ENCODE measurements at places on chromosomes 12 and 14.

DNA sequence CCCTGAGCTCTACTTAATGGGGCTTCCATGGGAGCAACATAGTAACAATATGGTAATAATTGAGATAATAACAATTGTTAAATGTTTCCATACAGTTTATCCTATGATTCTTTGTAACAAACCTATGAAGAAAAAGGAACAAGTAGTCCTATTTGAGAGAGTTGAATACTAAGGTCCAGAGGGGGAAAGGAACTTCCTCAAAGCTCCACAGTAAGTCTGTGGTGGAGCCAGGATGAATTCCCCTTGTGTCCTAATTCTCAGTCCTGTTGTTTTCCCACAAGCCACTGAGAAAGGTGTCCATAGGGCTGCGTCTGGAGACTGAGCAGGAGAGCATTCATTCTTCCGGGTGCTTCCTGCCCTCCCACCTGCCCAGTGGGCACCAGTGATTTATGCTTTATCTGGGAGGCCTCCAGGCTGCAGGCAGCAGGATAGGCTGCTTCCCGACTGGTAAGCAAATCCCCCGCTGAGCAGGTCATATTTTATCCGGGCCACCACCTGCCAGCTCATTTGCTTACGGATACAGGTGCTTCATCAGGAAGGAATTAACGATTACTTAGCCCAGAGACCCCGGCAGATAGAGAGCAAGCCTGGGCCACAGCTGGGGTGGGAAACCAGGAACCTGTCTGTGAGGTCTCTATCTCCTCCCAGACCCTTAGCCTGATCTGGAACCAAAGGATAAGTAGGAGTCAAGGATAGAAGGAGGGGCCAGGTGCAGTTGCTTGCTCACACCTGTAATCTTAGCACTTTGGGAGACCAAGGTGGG, 33.9 kb upstream of the FAM222A start:
- no peak for DNase-seq

DNA sequence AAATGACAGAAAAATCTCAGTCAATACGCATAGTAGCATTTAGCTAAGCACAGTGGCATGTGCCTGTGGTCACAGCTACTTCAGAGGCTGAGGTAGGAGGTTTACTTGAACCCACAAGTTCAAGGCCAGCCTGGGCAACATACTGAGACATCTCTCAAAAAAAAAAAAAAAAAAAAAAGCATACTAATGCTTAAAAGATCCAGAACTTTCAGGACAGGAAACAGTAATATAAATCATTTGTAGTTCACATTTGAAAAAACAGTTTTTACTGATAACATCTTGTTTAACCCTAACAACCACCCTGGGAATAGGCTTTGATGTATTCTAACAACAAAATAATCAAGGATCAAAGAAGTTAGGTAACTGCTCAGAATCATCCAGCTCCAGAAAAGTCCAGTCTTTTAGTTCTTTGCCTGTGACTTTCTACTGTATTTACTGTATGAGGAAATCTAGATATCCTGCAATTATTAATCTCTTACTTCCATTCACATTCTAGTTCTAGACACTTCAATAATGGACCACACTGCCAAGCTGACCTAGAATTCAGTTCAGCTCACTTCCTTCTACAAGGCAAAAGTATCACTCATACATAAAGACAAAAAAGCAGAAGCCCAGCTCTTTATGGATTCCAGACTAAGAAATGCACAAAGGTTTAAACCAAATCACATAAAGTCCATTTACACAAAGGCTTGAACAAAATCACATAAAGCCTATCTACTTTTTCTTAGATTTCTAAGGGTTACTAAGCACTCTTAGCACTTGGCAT, 28.5 kb downstream of the PAWR start:
- no peak for DNase-seq

DNA sequence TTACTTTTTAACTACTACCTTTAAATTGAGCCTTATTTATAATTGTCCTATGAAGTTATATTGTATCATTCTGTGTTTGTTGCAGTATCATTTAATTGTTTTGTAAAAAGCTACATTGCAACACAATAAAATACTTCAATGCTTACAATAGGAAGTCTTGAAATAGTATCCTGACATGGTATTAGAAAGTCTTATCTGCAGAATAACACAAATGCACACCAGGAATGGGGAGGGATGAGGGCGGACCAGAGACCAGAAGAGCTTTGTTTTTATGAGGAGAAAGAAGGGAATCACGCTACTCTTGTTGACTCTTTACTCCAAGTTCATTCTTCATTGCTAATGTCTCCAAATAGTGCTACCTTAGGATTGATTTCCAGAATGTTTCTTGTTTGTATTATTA, 120.2 kb downstream of the MON2 start:
- no peak for DNase-seq

DNA sequence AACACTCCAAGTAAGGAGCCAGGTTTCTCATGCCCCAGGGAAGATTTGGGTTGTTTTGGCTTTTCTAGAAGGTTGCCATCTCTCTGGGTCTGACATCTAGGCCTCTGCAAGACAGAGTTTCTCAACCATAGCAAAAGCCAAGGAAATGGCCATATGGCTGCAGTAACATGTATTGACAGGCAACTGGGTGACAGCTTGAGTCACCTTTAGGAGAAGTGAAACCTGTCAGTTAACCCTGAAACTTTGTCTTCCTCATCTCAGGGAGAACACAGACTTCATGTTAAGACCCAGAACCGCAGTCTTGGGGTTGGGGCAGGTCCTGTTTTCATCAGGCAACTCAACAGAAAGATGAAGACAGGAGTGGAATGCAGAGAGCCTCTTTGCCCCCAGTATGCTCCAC, 46.0 kb upstream of the PLBD1 start:
- DNase-seq, result no peak

DNA sequence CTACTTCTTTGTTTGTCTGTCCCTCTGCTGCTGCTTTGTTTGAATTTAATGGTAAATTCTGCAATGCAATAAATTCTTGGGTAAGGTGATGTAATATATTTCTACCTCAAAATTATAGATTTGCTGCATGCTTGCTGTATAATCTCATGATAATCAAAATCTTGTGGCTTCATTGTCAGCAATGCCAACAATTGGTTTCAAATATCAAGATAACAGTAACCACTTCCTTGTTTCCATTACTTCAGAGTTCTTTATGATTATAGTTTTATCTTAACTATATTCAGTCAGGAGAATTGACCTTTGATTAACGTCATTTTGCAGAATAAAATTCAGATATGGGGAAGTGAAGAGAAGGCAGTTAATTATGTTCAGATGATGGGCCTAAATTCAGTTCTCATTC, 30.2 kb upstream of the RNU6-8 start:
- no peak for DNase-seq

- DNase-seq, result no peak
Observed at GRCh38 chr12:5294274-5295070, 137.4 kb upstream of the NTF3 start.

DNA sequence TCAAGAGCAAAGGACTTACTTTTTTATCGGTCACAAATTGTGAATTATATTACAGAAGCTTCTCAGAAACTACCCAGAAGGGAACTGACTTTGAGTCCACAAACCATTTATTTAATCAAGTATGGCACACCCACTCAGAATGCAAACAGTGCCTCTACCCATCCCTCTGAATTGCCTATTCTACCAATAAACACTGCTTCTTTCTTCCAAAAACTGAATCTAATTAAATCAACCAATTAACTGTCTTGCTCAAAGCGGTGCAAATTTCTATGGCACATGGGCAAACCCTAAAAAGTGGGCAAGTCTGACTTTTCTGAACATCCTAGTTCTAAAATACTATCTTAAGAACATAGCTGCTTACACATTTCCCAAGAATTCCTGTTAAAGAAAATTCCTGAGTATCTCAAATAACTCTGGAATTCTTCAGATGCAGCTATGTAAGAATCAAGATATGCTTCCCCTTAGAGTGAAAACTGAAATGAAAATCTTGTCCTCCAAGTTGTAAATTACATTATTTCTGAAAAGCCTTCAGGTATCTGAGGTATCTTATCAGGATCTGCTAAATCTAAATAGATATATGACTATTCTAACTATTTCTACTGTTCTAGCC, 4.3 kb downstream of the SPTLC2 start:
- peak; percentile 63 for DNase-seq

DNA sequence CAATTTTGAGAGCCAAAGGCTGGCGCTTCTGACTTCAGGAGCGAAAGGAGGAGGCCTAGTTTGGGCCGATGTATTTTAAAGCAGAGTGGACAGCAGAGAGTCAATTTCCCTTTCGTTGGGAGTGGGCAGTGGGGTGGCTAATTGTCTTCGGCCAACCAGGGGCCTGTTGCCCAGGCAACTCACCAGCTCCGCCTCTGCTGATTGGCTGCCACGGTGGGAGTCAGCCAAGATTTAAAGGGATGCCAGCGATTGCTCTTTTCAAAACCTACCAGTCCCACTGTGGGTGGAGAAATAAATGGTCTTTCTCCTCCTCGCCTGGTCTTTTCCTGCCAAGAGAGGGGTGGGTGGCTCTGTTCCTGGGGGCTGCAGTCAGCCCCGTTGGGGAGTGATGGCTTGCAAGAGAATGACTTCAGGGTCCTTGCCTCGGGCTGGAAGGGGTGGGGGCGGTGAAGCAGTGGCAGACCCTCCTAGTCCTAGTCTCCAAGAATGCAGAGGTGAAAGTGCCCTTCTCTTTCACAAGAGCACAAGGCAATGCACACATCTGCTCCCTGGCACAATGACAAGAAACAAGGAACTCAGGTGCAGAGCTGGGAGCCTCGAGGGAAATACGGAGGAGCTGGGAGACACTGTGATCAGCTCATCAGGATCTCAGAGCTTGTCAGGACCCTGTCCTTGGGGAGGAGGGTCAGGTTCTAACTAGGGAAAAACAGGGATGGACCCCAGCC, 37.7 kb downstream of the RASAL1 start:
- peak; percentile 87 for DNase-seq

GRCh38 chr14:89331398-89331797, 85.6 kb downstream of the FOXN3 start:
- DNase-seq, result no peak

DNA sequence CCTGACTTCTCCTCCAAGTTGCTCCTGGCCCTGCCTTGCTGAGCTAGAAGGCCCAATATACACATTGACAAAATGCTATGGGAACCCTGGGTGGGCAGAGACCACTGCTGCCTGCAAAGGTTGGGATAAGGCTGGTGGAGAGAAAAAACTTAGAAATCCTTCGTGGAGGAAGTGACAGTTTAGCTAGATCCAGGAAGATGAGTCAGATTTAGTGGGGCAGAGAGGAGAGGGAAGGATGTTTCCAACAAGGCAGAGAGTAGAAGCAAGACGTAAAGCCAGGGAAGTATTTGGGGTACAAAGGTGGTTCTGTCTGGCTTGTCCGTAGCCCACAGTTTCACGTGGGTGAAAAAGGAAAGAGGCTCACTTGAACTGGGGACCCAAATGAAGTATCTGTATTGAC, 69.0 kb upstream of the CLMN start:
- DNase-seq, result no peak

GRCh38 chr12:96398424-96399119, 1.7 kb downstream of the CDK17 start:
- DNase-seq, result peak; percentile 85

Measured in putamen (tissue), 1 donor.